ENCODE measurements at places on chromosomes 7 and 10. TPM values are rescaled to one million over a fixed set of nuclear protein-coding genes. Genes with fewer than 3 reads are reported as not detected.

The OR6B1 gene
- not detected for total RNA-seq

The HMX2 gene
- total RNA-seq: not detected

The GIMAP1 gene
- 1.3 TPM for total RNA-seq

The CDH23 gene
- 6.3 TPM for total RNA-seq

DNA sequence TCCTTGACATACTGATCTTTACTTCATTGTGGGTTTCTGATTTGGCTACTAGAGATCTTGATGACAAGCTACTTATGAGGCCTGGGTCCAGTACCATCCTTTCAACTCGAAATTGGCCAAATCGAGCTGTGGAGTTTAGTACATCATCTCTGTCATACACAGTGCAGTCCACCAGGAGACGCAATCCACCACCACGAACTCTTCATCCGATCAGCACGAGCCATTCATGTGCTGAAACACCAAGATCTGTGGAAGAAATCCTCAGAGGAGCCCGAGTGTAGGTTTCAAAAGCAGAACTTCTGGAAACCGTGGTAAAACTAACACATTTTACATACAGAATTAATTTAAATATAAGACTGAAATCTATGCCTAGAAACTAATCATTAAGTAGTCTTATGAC, 14.2 kb downstream of the DNAJC9 start:
- DNase-seq: no peak

GRCh38 chr10:21870849-21871248, 132.7 kb downstream of the DNAJC1 start:
- no peak for DNase-seq

DNA sequence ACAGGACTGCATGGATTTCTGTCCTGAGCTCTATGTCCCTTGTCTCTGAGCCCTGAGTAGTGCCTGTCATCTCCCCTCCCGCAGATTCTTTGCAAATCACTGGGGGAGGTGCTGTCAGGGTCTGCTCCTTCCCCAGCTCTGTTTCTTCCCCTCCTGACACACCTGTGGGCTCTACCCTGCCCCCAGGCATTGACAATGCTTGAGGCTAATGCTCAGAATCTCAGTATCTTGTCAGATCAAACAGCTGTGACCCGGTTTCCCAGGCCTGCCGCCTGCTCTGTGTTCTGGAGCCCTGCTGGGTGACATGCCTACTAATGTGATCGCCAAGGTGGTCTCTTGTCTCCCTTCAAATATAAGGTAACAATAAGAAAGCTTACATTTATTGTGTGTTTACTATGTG, 209.0 kb downstream of the POU6F2 start:
- no peak for DNase-seq

DNA sequence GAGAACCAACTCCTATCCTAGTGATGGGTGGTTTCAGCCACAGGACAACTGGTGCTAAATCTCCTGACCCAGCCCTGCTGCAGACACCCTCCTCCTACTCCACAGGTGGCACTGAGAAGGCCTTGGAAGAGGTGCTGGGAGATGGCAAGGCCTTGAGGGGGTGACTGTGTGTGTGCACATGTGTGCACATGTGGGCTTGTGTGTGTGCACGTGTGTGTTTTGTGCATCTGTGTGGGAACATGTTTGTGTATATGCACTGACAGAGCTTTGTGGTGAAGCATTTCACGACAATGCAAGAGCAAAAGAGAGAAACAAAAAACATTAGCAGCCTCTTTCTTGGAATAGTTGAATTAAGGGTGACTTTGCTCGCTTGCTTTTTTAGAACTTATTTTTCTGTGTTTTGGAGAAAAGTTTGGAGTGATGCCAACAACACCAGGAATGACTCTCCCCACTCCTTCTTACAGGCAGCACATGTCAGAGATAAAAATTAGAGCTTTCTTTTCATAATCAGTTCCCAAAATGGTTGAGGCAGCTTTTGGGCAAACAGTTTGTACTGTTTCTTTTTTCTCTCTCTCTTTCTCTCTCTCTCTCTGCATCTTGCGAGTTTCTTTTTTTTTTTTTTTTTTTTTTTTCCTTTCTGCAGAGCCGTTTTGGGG, 69.5 kb downstream of the SEC61G start:
- DNase-seq: no peak

GRCh38 chr7:4246536-4246935, 435.6 kb upstream of the FOXK1 start:
- no peak for DNase-seq

DNA sequence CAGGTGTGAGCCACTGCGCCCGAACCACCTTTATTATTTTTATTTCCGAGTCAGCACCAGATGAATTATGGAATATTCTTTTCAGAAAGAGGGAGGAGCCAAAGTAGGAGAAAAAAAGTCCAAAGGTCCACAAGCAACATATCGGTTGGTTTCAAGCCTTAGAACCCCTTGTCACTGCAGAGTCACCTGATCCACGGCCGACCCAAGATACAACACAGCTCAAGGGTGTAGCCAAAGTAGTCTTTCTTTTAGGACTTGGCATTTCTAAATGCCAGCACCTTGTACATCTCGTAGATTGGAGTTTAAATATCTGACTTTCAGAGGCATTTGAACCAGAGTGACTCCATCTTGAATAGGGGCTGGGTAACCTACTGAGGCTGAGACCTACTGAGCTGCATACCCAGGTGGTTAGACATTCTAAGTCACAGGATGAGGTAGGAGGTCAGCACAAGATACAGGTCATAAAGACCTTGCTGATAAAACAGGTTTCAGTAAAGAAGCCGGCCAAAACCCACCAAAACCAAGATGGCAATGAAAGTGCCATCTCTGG, 113.9 kb upstream of the ANLN start:
- DNase-seq: no peak

DNA sequence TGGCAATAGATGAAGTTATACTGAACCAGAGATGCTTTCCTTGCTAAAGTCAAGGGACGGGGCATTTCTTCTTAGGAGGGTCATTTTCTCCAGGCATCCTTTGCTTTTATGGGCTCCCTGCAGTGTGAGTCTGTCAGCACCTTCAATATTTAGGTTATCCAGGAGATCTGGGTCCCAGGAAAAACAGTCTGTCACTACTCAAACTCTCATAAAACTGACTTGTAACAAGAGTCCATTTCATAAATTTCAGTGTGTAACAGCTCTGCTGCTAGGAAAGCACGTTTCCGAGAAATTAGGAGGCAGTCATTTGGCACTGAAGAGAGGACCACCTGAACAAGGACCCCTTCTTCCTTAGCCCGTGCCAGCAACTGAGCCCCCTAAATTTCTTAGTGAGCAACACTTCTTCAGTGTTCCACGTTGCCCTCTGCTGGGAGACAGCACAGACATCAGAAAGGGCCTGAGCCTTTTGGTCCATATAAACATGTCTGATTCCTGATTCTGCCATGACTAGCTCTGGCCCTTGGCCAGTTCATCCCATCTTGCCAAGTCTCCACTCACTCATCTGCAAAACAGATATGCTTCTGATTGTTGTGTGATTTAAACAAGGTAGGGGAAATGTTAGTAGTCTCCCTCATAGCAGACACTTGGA, 7.2 kb downstream of the GCC1 start:
- no peak for DNase-seq
